ENCODE measurements at places on chromosomes 6 and 20. TPM values are rescaled to one million over a fixed set of nuclear protein-coding genes. Genes with fewer than 3 reads are reported as not detected.

- DNase-seq = no peak
Observed at GRCh38 chr6:42618105-42618504, 54.3 kb downstream of the UBR2 start.

GRCh38 chr20:18688676-18689075 is 100.8 kb downstream of the DTD1 start:
- DNase-seq = no peak

DNA sequence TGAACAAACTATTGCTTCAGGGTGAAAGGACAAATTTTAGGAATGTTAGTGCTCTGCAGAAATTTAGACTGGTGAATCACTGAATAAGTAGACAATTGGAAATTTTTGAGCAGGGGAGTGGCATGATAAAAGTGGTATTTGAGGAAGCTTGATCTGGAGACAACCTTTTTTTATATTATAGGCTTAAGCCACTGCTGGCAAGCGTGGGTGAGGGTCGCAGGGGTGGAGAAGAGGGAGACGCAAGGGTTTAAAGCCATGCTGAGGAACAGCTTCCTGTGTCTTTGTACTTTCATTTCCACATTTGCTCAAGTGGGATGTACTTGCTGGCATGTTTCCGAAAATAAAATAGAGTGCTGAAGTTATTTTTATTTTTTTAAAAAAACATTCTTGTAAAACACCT is 23.7 kb downstream of the NCOA7 start:
- no peak for DNase-seq

DNA sequence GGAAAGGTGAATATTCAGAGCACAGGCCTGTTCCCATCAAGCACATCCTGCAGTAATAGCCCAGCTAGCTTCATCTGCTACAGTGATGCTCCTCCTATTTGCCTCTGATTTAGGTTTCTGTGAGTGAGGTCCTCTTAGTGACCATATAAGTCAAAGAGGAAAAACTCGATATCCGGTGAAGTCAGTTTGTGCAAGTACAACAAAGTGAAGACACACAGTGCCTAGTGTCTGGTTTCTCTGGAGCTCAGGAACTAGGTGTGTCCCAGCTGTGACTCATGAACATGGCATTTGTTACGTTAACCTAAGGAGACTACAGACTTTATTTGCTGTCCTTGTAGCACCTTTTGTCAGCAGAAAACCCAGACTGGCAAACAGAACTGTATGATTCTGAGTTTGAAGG is 33.9 kb downstream of the EDN1 start:
- no peak for DNase-seq

DNA sequence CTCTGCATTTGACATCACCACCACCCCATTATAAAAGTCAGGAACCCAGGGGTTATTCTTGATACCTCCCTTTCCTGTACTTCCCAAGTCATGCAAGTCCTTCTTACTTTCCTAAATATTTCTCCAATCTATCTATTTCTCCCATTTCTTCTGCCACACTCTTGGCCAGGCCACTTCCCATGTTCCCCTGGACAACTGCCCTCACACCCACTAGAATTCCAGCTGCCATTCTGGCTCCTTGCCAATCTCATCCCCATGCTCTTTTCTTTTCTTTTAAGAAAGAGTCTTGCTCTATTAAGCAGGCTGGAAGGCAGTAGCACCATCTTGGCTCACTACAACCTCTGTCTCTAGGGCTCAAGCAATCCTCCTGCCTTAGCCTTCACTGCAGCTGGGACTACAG is 15.2 kb downstream of the DEFB132 start:
- no peak for DNase-seq

GRCh38 chr6:164303102-164303964 is 888.8 kb downstream of the QKI start:
- DNase-seq = peak; percentile 44

NKAIN2 gene
- total RNA-seq = 0.59 TPM

- DNase-seq = no peak
Observed at GRCh38 chr6:139361211-139361610, 13.2 kb downstream of the CITED2 start.

GRCh38 chr6:103672169-103672568 is 1187.5 kb downstream of the HACE1 start:
- DNase-seq = no peak

BPIFB1 gene
- not detected for total RNA-seq

- no peak for DNase-seq
Observed at GRCh38 chr20:24754691-24755090, 194.4 kb upstream of the CST7 start.

- DNase-seq = no peak
Observed at GRCh38 chr20:51890003-51890402, 87.7 kb upstream of the SALL4 start.

SLC22A1 gene
- 0.59 TPM for total RNA-seq

DNA sequence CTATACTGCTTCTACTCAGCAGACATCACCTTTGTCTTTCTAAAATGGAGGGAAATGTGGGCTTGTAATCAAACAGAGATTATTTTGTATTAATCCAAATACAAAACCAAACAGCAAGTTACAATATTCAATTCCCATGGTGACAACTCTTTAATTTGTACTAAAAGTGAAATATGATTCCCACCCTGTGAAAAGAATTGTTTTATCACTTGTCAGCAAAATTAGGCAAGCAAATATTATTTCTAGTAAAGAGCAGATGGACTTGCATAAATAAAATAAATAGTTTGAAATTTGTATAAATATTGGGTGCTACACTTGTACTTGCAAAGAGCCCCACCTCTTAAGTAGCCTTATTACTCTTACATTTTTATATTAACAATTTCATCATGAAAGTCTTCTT is 6.1 kb upstream of the TXLNB start:
- DNase-seq = no peak

DNA sequence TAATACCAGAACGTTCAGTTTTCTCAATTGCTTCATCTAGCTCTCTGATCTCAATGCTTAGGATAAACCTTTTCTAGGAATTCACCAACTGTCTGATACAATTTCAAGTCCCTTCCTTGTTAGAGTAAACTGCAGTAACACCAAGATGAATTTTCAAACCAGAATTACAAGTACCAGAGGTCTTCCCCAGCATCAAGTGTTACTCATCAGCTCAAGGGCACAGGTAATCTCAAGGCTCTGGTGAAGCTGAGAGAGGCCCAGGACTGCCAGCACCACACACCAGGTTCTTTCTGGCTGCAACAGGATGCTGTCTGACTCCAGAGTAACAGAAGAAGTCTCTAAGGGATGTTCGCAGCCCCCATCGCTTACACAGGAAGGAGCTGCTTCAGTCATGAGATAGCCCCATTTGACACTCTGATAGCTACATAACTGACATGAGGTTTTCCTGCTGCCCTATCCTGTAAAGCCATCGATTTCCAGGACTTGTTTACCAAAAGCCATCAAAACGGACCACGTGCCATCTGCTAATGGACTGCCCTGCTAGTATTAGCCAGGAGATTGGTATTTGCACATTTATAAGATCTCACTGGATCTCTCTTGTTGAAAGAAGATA is 549.4 kb downstream of the UTRN start:
- no peak for DNase-seq

GRCh38 chr20:32966881-32967781 is 37.1 kb downstream of the SUN5 start:
- DNase-seq = no peak

DNA sequence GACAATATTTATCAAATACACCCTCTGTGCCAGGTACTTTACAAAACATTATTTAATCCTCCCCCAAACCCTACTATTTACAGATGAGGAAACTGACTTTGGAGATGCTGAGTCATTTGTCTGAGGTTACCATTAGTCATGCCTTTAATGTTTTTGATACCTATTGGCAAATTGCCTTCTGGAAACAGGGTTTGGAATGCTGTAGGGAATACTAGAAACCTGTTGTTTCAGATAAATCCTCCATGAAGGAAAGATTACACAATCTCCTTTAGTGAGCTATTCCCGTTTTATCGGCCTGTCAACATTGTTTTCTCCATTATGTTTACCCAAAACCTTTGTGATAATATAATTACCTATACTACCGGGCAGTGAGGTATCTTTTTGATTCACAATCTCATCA is 93.6 kb upstream of the ADGRF1 start:
- DNase-seq = no peak

DNA sequence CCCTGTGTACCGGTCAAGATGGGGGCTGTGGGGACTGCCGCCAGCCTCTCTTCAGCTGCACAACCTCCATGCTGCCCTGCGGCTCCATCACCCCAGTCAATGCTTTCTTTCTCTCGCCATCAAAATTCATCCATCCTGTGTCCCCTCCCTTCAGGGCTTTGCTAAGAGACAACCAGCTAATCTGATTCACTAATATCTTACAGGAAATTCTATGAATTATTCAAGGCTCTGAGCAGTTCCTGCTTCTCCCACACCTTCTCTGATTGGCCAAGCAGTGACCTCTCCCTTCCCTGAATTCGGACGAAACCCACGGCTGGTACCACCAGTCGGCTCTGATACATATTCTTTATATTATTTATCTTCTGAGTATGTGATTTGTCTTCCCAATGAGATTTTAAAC is 13.8 kb downstream of the ITPR3 start:
- DNase-seq = no peak

GRCh38 chr6:14763139-14763538 is 482.7 kb upstream of the JARID2 start:
- peak; percentile 14 for DNase-seq

GRCh38 chr6:32402812-32403211 is 4.2 kb downstream of the BTNL2 start:
- no peak for DNase-seq

DNA sequence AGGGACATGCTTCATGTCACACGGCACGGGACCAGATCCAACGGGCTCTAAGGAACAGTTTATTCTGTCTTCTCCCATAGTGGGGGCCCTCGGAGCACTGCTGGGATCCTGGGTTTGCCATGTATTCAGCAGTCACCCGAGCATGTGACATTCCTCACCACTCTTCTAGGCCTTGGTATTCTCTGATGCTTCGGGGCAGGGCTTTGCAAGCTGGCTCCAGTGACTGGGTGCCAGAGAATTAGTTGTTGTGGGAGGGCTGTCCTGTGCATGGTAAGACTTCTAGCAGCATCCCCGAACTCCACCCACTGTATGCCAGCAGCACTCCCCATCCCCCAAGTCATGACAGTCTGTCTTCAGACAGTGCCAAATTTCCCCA is 5.4 kb downstream of the CCN5 start:
- DNase-seq = no peak

HCK gene
- 11.5 TPM for total RNA-seq

XKR7 gene
- not detected for total RNA-seq

ATP6V1G2 gene
- 1.4 TPM for total RNA-seq

DNA sequence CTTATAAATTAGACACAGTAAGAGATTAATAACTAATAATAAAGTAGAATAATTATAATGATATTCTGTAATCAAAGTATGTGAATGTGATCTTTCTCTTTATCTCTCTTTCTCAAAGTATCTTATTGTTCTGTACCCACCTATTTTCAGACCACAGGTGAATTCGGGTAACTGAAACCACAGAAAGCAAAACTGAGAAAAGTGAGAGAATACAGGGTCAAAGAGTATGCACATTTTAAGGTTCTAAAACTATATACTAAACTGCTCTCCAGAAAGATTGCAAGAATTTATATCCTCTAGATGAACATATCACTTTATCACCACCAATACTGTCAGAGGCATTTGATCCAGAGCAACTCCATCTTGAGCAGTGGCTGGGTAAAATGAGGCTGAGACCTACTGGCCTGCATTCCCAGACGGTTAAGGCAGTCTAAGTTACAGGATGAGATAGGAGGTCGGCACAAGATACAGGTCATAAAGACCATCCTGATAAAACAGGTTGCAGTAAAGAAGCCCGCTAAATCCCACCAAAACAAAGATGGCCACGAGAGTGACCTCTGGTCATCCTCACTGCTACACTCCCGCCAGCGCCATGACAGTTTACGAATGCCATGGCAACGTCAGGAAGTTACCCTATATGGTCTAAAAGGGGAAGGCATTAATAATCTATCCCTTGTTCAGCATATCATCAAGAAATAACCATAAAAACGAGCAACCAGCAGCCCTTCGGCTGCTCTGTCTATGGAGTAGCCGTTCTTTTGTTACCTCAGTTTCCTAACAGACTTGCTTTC is 211.3 kb downstream of the PTPRT start:
- no peak for DNase-seq

- DNase-seq = no peak
Observed at GRCh38 chr6:15519681-15520080, 143.1 kb downstream of the DTNBP1 start.
